Stimulated activated CD4-positive, alpha-beta T cell treated with anti-CD3 and anti-CD28 coated beads, Interleukin-12 subunit alpha, Interleukin-12 subunit beta, amount 100 ng/mL, for 24 hours (primary cell): ENCODE measurements at places on chromosomes 1 and 21.

- DNase-seq = no peak
These were observed at the start of gene TSPAN1 for GRCh38 chr1:46174448-46175231. Gene TSPAN1, plus strand, starts transcription at chr1:46175087. Its CDS starts 6,021 bp downstream, at chr1:46181108.

DNA sequence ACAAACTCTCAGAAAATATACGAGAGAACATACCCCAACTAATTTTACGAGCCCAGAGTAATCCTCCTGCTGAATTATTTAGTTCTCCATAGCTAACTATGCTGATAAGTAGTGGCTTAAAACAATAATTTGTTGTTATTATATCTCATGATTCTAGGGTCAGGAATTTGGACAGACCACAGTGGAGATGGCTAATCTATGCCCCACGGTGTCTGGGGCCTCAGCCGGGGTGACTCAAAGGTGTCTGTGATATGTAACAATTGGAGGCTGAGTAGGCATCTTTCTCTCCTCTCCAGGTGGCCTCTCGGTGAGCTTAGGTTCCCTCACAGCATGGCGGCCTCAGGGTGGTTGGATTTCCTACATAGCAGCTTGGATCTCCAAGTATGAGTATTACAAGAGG lies 35.4 kb upstream of the FOXO6 start:
- DNase-seq = no peak

DNA sequence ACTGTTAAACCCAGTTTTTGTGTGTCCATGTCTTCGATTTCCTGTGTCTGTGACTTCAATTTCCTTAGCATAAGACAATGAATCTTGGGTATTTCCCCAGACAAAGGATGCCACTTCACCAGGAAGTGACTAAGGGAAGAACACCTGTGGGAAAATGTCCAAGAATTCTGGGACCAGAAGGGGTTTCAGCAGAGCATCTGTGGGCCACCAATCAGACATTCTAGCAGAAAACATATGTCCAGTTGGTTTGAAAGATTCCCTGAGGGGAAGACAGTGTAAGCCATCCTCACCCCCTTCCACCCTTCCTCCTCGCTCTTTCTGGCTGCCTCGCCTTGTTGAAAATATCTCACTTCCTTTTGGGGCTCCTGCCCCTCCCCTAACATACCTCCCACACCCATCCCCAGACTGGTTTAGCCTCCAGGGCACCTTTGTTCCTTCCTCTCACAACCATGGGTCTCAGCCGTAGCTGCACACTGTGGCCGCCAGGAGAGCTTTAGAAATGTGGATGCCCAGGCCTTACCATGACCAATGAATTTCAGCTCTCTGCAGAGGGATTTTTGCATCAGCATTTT lies 25.5 kb upstream of the IFNAR1 start:
- DNase-seq = no peak

DNA sequence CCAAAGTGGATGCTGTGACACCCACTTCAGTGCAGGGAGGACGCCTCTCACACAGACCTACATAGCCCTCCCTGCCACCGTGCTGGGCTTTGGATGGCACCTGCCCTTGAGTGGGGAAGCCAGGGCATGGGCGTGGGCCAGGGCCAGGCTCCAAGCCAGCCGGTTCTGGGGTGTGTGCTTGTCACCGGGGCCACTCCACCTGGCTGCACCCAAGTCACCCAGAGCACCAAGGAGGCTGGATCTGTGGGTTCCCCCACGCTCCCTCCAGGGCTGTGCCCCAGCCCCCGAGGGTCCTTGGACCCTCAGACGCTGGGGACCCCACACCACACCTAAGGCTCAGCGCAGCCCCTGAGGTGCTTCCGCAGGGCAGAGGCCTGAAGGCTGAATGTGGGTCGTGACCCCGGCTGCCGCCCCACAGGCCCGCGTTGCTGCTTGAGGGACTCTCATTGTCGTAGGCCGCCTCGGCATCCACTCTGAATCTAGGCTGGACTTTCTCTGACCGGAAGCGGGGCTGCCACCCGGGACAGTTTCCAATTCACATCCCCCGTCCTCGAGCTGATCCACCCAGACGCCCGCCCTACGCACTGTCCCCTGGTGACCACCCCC lies 1.5 kb downstream of the MXRA8 start:
- DNase-seq = no peak

GRCh38 chr1:170041423-170042192 lies 32.9 kb downstream of the KIFAP3 start:
- DNase-seq = no peak

DNA sequence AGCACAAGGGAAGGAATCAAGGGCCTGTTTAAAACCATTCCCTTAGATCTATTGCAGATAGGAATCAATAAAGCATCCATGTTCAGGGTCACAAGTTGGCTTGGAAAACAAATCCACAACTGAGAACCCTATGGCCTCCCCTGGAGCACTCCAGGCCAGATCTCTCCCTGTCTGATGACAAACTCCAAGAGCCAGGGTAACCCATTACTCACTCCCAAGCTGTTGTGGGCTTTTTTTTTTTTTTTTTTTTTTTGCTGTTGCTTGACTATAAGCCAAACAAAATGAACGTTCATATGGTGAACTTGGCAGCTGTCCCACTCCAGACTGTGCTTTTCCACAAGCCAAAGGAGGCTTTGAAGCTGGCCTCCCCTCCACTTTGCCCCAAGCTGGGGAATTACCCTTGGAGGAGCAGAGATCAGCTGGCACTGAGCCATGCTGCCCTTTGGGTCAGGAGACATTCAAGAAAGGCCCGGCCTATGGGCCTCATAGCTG lies 35.7 kb upstream of the VAV3 start:
- no peak for DNase-seq

DNA sequence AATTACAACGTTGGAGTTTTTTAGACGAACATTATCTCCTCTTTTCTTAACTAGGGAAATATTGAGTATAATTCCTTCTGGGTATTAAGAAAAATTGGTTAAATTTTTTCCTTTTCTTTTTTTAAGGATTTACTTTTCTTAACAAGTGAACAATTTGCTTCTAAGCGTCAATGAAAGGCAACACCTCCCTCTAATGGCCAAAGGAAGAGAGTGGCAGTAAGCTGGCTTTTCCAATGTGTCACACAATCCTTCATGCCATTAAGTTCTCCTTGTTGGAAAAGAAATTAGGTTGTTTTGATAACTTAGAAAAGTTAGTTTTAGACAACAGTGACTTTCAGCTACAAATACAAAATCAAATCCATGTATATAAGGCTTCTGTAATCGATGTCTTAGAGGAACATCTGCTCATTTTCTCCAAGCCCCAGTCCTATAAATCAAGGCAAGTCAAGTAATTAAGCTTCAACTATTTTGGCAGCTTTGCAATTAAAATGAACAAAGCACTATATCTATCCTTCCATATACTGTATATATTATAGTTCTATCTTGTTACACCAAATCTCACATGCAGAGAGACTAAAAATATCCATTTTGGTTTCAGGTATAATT lies 62.8 kb downstream of the EDEM3 start:
- DNase-seq = no peak

- DNase-seq = no peak
These were observed 32.5 kb downstream of the RHOU start for GRCh38 chr1:228767636-228768354.

- no peak for DNase-seq
These were observed 7.2 kb downstream of the AMPD2 start for GRCh38 chr1:109626682-109627408.

DNA sequence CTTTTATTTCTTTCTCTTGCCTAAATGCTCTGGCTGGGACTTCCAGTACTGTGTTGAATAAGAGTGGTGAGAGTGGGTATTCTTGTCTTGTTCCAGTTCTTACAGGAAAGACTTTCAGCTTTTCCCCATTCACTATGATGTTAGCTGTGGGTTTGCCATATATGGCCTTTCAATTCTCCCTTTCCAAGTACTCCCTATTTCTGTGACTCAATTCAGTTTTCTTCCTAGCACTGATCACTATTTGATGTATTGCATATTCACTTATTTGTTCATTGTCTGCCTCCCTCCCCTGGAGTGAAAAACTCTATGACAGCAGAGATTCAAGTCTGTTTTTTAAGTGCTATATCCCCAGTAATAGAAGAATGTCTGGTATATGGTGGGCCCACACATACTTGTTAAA lies 618.2 kb upstream of the CAMK1G start:
- DNase-seq = no peak

DNA sequence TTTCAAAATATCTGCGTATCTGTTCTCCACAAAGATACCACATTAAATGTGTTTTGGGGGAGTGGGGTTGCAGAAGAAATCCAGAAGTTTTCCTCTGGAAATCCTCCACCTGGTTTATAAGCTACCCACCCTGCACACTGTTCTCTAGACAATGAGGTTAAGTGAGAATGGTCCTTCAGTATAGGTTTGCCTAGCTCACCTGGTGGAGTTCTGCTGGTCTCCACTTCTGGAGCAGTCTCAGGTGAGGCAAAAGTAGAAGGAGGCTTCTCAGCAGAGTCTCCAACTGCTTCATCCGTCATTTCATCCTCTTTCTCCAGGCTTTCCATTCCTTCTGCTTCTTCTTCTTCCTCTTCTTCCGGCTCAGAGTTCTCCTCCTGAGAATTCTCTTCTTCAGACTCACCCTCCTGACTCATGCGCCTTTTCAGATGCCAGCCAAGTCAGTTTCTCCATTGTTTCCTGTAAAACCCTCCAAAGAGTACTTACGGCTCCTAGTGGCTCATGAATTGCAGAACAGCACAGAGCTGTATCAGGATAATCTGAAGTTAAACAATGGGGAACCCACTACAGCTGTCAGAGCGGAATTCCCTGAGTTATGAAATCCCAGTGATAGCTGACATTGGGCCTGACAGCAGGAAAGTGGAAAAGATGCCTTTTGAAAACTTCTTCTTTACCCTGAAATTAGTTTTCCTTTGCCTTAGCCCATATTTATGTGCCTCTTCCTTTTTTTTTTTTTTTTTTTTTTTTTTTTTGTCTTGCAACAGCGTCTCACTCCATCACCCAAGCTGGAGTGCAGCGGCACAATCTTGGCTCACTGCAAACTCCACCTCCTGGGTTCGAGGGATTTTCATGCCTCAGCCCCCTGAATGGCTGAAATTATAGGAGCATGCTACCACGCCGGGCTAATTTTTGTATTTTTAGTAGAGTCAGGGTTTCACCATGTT lies 38.5 kb downstream of the MSTO1 start:
- no peak for DNase-seq

GRCh38 chr1:1358433-1359271 lies at the start of gene MXRA8:
Gene MXRA8, minus strand, starts transcription at chr1:1358555. Its CDS starts 51 bp downstream, at chr1:1358504.
- no peak for DNase-seq

DNA sequence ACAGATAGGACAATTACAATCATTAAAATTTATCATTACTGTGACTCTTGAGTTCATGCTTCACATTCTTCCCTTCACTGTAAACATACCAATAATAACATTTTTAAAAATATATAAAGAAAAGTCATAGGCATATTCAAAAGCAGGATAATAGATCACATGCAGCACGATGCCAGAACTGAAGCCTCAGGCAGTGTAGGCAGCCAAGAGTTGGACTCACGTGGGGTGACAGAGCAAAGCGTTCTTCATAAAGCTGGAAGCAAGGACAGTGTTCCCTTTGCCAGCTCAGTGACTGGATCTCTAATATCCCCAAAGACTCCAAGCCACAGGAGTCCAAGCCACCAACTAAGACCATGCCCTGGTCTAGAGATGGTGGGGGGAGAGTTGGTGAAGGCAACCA lies 77.7 kb downstream of the ODF2L start:
- DNase-seq = no peak

DNA sequence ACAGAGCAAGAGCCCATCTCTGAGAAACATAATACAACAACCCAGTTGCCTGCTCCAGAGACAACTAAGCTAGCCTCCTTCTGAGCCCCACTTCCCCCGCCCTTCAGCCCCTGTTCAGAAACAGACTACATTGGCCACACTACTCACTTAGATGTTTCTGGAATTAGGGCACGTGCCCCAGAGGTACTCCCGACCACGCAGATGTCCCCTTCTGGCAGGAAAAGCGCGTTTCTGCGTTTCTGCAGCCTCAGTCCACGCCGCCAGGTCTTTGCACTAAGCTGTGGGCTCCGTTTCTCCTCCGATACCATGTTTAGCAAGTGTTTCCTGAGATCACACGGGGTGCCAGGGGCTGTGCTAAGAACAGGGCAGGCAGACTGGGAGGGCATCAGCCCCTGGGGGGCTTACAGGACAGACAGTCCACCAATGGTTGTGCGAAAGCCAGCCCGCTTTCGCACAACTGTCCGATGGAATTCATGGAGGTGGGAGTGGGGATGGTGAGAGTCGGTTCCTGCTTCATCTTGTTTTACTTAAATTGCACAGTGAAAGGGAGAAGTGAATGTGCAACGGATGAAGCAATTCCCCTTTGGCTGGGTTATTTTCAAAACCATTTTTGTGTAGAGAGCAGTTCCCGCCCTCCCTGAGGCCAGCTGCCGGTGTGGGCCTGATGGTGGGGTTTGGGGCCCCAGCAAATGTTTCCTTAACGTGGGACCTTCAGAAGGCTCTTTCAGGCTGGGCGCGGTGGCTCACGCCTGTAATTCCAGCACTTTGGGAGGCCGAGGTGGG lies 2.7 kb downstream of the PIK3CD start:
- no peak for DNase-seq

- DNase-seq = no peak
These were observed 24.7 kb downstream of the SLC35A3 start for GRCh38 chr1:99994496-99994895.

- DNase-seq = no peak
These were observed 78.1 kb upstream of the PAPPA2 start for GRCh38 chr1:176384841-176385240.

DNA sequence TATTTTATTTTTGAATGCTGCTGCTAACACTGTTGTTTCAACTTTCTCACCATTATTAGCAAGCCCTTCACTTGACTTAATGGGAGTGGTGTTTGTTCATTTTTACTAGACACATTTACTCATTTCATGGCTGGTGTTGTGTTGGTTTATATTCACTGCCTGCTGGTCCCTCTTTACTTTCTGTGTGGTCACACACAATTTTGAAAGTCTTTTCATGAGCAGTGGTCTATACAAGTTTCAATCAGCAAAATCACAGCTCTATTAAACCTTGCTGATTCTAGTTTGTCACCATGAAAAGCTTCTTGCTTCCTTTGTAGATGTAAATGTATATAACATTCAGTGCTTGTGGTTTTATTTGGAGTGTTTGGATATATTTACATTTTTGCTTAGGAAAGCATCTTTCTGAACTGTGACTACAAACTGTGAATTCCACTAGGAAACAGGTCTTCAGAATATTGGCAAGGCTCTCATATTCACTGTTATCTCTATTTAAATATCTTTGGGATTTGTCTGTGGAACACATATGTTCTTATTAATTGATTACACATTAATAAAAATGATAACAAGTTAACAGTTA lies 22.8 kb downstream of the ATP6V1G3 start:
- no peak for DNase-seq

- DNase-seq = no peak
These were observed 61.5 kb downstream of the SYT2 start for GRCh38 chr1:202648605-202649226.
